ENCODE measurements at places on chromosomes 16 and 17.
A peak's percentile ranks its signal among the peaks of the same experiment; 100 is the strongest.

GRCh38 chr16:77432264-77432663 lies 2.6 kb downstream of the ADAMTS18 start:
- no peak for DNase-seq

- DNase-seq, result no peak
Measured at GRCh38 chr17:77327566-77328464, 187.0 kb downstream of the SEC14L1 start.

DNA sequence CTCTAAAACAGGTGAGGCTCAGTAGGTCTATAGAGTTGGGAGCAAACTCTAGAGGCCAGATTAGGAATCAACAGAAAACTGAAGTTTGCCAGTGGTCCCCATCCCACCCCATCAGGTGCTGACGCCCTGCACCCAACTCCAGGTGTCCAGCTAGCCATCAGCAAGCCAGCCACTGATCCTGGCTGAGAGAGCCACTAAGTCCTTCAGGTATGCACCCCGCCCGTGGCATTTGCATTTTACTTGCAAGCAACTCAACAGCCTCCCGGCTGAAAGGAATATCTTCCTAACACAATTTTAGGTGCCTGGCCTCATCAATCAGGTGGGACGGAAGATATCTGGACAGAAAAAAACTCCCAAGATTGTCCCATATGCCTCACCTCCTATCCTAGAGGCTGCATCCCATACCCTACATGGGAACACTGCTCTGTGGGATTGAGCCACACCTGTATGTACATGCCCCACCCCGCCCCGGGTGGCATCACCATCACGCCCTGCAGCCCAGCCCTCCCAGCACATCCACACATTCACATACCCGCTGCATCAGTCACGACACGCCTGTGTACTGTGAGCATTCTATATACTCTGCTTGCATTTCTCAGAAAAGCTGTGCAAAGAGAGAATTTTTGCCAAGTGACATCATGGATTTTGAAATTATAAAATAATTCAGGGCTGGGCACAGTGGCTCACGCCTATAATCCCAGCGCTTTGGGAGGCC lies 8.3 kb downstream of the OTOP3 start:
- no peak for DNase-seq

DNA sequence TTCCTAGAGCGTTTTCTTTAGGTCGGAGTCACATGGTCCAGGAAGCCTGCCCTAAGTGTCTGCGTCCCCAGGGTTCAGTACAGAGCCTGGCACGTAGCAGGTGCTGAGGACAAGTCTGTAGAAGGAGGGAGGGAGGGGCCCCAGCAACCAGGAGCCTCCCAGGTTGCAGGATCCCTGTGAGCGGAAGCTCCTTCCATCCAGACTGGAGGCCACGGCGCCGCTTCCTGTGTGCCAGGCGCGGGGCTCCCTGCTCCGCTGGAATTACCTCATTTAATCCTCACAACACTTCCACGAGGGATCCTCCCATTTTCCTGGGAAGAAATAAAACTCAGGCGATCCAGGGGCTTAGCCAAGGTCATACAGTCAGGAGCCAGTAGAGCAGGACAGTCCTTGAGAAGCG lies 22.1 kb downstream of the TRARG1 start:
- no peak for DNase-seq

GRCh38 chr16:4800290-4801041 lies 2.0 kb downstream of the ROGDI start:
- no peak for DNase-seq

DNA sequence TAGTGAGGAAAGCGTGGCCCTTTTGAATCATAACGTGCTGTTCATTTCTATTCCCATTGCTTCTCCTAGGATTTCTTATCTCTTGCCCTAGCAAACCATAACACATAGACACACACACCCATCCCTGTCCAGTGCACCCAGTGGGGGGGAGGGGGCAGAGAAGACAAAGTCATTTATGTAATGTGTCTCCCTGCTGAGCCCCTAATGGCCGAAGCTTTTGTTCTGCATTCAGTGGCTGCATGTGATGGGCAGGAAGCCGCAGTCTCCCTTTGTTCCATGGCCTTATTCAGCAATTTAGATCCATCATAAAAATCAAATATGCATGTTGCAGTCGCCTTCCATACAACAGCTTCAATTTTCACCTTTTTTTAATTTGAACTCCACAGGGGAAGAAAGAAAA lies 325.4 kb downstream of the ZFHX3 start:
- DNase-seq, result no peak

- no peak for DNase-seq
Measured at GRCh38 chr17:17603178-17603894, 11.8 kb upstream of the PEMT start.

GRCh38 chr17:58254803-58255202 lies 16.4 kb downstream of the LPO start:
- no peak for DNase-seq

DNA sequence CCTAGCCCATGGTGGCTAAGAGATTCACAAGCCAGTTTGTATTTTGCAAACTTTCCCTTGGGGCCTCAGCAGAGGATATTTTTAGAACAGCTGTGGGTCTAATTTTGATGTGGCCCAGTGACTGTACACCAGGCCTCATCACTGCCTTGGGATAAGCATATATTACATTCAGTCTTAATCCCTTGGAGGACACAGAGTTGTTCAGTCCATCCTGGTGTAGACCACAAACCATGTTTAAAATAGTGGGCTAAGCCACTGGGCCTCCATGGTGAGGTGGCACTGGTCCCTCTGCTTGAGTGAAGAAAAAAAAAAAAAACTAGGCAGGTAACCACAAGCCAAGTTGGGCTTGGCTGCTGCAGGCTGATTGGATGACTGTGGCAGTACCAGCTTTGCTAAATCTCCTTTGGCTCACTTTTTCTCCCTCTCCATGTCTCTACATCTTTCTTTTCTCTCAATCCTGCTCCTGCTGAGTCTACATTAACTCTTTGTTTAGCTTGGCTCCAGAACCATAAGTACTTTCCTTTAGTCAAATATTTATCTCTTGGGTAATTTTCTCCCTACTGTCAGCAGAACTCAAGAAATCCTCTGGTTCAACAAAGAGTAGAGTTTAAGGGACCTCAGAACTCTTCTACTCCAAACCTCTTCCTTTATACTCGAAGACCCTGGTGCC lies 120.0 kb upstream of the TBX2 start:
- no peak for DNase-seq

DNA sequence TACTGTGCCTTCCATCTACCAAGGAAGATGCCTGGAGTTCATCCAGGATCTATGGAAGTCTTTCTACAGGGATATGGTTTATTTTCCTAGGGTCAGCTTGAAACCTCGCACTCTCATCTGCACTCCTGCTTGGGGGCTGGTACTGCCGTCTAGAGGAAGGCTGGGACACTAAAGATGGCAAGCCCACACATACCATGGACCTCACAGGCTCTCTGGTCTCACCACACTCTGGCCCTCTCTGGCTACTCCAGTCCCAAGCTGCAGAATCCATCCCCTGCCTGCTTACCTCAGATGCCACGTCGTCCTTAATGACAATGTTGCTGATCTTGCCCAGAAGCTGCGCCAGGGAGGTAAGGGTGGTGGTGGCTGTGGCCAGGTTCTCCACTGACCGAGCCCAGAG lies 2.1 kb upstream of the UNC119 start:
- DNase-seq, result no peak

- DNase-seq, result no peak
Measured at GRCh38 chr17:54662978-54663876, 237.4 kb upstream of the TOM1L1 start.

- DNase-seq, result no peak
Measured at GRCh38 chr17:376936-377863, 24.6 kb upstream of the RPH3AL start.

DNA sequence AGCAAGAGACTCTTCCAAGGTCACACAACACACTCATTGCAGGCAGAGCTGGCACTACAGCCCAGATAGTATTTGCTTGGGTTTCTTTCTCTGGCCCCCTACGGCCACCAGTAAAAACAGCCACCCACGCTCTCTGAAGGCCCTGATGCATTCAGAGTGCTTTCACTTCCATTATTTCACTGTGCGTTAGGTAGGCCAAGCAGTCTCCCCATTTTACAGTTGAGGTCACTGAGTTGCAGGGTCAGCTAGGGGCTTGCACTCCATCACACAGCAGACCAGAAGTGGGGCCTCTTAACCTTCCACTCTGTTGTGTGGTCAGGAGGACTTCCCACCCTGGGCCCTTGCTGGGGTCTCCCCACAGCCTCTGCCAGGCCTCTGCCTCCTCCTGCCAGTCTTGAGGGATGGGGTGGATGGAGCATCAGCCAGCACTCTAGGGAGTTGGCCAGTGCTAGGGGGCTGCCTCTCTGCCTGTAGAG lies 2.5 kb downstream of the TBX21 start:
- DNase-seq, result no peak

- DNase-seq, result no peak
Measured at GRCh38 chr17:62746941-62747340, 61.2 kb downstream of the MARCHF10 start.

- DNase-seq, result no peak
Measured at GRCh38 chr16:57179215-57179828, 6.5 kb downstream of the PSME3IP1 start.

GRCh38 chr16:86723689-86724088 lies 145.3 kb downstream of the FOXL1 start:
- no peak for DNase-seq

DNA sequence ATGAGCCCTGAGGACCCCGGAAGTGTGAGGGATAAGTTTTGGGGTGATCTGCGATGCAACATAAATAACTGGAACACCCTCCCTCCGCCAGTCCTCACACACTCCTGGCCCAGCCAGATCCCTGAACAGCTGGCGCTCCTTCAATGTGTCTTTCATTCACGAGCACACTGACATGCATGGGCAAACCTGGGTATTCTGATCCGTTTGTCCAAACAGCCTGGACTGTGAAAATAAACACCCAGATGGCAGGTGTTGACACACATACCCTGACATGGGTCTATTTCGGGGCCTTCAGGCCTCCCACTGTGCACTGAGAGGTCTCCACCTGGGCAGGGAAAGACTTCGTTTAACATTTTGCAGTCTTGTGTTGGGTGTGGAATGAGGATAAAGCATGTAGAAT lies 3.0 kb upstream of the CPNE2 start:
- DNase-seq, result no peak

DNA sequence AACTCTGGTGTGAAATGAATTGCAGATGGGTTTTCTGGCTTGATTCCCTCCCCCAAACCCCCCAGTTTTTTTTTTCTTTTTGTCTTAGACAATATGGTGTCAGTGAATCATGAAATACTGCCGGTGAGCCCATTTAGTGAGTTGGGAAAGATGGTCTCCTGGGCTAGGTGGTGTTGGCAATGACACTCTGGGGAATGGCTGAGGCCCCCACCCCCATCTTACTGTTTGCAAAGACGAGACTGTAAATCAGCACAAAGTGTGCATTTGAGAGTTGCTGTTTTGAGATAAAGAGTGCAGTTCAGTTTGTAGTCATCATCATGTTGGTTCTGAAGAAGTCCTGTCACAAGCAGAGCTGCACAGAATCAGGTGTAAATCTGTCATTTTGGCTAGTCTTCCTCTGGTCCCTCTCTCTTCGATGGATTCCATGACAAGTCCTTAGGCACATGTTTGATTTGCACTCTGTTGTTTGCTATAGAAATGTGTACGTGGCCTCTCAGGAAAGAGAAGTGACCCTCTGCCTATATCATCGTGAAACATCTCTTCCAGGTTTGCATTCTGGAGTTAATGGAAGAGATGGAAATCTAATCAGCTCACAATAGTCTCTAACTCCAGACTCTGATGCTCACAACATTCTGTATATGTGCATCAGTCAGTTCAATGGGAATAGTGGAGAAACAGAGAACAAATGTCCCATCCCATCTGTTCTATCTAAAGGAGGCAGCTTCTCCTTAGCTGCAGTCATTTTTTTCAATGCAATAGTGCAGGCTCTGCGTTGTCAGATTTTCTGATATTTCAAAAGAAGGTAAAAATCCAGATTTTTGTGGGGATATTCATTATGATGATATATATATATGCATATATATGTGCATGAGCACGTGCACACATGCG lies 34.6 kb downstream of the RBFOX1 start:
- DNase-seq, result no peak

DNA sequence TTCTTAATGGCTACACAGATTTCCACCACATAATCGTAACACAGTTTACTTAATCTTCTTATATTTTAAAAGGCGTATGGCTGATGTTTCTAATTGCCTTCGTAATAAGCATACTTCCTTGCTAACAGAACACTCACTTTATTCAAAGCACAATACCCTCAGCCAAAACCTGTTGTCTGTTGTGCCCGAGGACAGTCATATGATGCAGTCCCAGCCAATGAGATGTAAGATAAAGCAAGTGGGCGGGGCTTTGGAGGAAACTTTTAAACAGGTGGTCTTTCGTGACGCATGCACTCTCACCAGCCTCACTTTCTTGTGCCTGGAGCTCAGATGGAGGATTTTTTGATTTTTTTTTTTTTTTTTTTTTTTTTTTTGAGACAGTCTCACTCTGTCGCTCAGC lies 174.1 kb downstream of the ZFHX3 start:
- DNase-seq, result no peak

GRCh38 chr16:65781363-65781762 lies 585.1 kb upstream of the CDH5 start:
- DNase-seq, result no peak

DNA sequence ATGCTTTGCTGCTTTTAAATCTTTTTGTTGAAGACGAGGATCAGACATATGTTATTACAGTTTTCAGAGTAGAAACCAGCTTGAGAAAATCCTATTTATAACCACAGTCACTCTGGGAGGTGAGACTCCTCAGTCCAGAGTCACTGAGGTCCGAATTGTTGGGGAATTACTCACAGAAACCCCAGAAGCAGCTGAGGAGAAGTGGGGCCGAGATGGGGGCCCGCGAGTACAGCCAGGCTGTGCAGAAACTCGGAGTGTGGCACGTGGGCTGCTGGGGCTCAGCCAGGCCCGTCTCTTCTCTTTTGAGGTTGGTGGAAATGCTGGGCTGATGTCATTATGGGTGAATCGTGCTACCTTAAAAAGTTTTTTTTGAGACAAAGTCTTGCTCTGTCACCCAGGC lies 14.4 kb upstream of the GNG13 start:
- DNase-seq, result peak; percentile 1

GRCh38 chr17:20095336-20096080 lies 86.3 kb downstream of the SPECC1 start:
- DNase-seq, result no peak

DNA sequence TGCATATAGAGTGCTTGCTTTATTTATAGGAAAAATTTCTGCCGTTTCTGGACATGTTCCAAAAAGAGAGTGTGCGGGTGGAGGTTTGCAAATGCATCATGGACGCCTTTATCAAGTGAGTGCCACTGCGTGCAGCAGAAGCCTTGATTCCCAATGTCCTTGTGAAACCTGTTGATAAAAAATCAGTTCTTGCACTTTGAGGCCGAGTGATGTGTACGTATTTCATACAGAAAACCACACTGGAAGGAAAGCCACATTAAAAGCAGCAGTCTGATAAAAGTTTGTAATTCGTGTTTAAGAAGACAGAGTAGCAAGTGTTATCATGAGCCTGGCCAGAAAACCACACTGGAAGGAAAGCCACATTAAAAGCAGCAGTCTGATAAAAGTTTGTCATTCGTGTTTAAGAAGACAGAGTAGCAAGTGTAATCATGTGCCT lies 78.0 kb downstream of the KNOP1 start:
- no peak for DNase-seq

GRCh38 chr17:71071837-71072236 lies 902.5 kb downstream of the KCNJ2 start:
- peak; percentile 7 for DNase-seq
